ENCODE measurements at places on chromosomes 5 and 9. TPM values are rescaled to one million over a fixed set of nuclear protein-coding genes. Genes with fewer than 3 reads are reported as not detected.

Gene GFRA3
- not detected for total RNA-seq

Gene DCAF12
- total RNA-seq: 29.8 TPM

Gene PCDHA6
- total RNA-seq: 0.43 TPM

Gene SLC25A2
- total RNA-seq: 0.64 TPM

Gene CYSRT1
- total RNA-seq: 0.64 TPM

Gene GDA
- 0.97 TPM for total RNA-seq

Gene SHOC1
- under 0.01 TPM for total RNA-seq

Gene IRX2
- total RNA-seq: 3.0 TPM

Gene SHB
- 19.9 TPM for total RNA-seq

Gene CENPH
- total RNA-seq: 11.9 TPM

Gene GMCL2
- total RNA-seq: not detected

Gene AMBP
- total RNA-seq: not detected

Gene SPATA31C1
- not detected for total RNA-seq

Gene FBXW5
- total RNA-seq: 115 TPM

Gene FCN1
- not detected for total RNA-seq

Gene ZDHHC11
- total RNA-seq: 0.64 TPM

Gene TEX48
- total RNA-seq: not detected

Gene CCDC152
- 0.97 TPM for total RNA-seq

Gene ALDOB
- total RNA-seq: not detected

Gene ANKRD55
- total RNA-seq: under 0.01 TPM

Gene AIF1L
- total RNA-seq: 0.43 TPM

Gene RGS14
- total RNA-seq: 3.5 TPM

Gene LECT2
- total RNA-seq: not detected

Gene QRFP
- not detected for total RNA-seq

Gene SH3GL2
- total RNA-seq: 0.43 TPM

Gene BTNL3
- not detected for total RNA-seq

Gene FIBCD1
- 4.3 TPM for total RNA-seq

Gene NME5
- total RNA-seq: 1.3 TPM

Gene TLE1
- 39.3 TPM for total RNA-seq

Gene ABLIM3
- total RNA-seq: 32.8 TPM

Gene PCDHB15
- total RNA-seq: under 0.01 TPM

Gene LVRN
- 0.64 TPM for total RNA-seq

Gene SLC6A18
- not detected for total RNA-seq

Gene CDKN2B-AS1
- total RNA-seq: 9.5 TPM

All from fibroblast of villous mesenchyme (primary cell).